ENCODE measurements at places on chromosomes 1 and 21.
A peak's percentile ranks its signal among the peaks of the same experiment; 100 is the strongest.

- no peak for DNase-seq
Observed at GRCh38 chr1:214727274-214727673, 124.3 kb downstream of the CENPF start.

GRCh38 chr21:32921632-32922230 lies 104.0 kb upstream of the OLIG2 start:
- peak; percentile 39 for DNase-seq

GRCh38 chr21:45464309-45464708 lies 59.3 kb downstream of the COL18A1 start:
- DNase-seq = no peak

DNA sequence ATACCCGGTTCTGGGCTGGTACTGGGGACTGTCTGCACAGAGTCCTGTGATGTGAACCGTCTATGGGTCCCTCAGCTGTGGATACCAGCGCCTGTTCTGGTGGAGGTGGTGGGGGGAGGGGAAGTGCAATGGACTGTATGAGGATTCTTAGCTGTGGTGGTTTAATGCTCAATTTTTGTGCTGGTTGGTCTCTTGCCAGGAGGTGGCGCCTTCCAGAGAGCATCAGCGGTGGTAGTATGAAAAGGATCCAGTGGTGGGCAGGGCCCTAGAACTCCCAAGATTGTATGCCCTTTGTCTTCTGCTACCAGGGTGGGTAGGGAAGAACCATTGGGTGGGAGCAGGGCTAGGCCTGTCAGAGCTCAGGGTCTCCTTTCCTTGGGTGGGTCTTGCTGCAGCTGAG lies 89.4 kb upstream of the B3GALT2 start:
- DNase-seq = no peak

- DNase-seq = no peak
Observed at GRCh38 chr1:118563981-118564951, 379.2 kb upstream of the SPAG17 start.

DNA sequence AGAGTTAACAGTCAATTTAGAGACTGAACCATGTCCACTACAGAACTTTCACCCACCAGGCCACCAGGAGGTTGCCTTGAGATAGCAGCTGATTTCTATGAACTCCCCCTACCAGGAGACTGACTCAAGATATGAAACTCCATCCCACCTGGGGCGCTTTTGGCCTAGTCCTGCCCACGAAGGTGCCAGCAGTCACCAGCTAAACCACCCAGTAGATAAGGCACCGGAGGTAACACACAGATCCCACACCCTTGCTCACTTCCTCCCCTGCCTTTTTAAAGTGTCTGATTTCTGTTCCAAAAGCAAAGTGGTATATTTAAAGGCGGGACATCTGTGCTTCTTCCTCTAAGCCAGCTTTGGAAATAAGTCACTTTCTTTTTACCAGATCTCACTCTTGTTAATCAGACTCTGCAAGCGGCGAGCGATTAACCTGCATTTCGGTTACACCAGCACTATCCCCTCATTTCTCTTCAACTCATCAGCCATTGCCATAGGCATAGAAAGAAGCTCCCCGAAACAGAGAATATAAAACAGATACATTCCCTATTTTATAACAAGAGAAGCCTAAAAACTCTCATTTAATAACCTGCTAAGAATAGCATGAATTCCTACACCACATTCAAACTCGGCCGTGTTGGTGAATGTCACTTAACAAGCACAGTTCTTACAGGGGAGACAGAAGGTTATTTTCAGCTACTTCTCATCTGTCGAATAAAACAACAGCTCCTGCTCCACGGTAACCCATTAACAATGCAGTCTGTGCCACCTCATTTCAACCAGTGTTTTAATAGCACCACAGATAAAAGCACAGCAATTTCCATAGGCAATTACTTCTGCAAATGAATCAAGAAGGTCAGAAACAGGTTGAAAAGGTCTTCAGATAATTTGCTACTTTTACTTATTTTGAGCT lies 318.1 kb downstream of the KCNH1 start:
- no peak for DNase-seq

- DNase-seq = no peak
Observed at GRCh38 chr1:68111519-68112436, 61.4 kb upstream of the DIRAS3 start.

DNA sequence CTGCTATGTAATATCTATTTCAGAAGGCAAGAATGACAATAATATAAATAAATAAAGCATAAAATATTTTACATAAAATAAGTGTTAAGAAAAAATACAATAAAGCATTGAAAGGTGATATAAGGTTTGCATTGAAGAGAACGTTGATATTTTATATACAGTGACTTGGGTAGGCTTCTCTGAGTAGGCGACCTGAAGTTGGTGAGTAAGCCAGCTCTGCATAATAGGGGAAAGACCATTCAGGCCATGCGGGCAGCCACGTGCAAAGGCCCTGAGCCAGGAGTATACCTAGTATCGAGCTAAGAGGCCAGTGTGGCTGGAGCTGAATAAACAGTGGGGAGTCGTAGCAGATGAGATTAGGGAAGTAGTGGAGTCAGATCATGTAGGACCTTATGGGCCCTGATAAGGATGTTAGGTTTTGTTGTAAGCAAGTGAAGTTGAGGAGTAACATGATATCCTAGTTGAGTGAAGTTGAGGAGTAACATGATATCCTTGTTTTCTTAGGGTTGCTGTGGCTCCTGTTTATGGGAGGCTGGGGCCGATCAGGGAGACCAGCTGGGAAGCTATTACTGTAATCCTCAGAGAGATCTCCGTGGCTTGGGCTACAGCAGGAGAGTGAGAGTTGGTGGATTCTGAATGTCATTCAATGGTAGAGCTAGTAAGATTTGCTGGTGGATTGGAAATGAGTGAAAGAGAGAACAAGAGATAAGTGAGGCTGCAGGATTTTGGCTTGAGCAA lies 22.0 kb downstream of the KCNK1 start:
- DNase-seq = no peak

- no peak for DNase-seq
Observed at GRCh38 chr1:217274927-217275654, 355.8 kb downstream of the GPATCH2 start.

GRCh38 chr1:70840260-70840953 lies 207.2 kb downstream of the PTGER3 start:
- no peak for DNase-seq

DNA sequence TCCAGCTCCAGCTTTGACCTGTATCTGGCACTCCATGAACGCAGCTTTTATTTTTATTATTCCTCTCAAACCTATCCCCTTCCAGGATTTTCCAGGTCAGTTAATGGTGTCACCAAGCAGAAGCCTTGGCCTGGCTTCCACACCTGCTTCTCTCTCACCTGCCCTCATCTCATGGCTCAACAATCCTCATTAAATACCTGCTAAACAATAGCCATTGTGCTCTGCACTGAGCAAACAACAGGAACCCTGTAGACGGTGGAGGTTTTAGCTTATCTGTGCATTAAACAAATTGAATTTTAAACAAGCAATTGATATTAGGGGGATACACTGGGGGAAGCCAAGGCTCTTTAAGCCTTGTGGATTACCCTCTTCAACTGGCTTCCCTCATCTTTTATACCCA lies 15.3 kb downstream of the PYCR2 start:
- DNase-seq = no peak

GRCh38 chr1:89735479-89735878 lies 85.4 kb upstream of the LRRC8D start:
- DNase-seq = no peak

DNA sequence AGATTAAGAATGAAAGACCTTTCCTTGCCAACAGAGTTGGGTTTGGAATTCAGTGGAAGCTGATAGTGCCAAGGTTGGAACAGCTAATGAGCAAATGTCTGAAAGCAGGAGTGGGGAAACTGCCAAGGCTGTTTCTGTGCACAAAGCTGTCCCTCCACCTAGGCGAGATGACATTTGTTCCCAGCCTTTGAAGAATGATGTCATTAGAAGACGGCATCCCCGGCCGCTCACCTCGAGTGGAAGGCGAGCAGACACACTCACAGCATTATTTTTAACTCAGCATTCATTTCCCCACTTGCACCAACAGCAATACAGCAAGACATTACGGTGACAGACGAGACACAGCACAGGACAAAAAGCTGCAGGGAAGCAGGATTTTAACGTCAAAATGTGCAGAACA lies 463.9 kb downstream of the PCP4 start:
- no peak for DNase-seq

- DNase-seq = no peak
Observed at GRCh38 chr1:230084408-230085177, 17.6 kb downstream of the GALNT2 start.

GRCh38 chr1:215631489-215631888 lies 64.4 kb downstream of the KCTD3 start:
- DNase-seq = no peak

DNA sequence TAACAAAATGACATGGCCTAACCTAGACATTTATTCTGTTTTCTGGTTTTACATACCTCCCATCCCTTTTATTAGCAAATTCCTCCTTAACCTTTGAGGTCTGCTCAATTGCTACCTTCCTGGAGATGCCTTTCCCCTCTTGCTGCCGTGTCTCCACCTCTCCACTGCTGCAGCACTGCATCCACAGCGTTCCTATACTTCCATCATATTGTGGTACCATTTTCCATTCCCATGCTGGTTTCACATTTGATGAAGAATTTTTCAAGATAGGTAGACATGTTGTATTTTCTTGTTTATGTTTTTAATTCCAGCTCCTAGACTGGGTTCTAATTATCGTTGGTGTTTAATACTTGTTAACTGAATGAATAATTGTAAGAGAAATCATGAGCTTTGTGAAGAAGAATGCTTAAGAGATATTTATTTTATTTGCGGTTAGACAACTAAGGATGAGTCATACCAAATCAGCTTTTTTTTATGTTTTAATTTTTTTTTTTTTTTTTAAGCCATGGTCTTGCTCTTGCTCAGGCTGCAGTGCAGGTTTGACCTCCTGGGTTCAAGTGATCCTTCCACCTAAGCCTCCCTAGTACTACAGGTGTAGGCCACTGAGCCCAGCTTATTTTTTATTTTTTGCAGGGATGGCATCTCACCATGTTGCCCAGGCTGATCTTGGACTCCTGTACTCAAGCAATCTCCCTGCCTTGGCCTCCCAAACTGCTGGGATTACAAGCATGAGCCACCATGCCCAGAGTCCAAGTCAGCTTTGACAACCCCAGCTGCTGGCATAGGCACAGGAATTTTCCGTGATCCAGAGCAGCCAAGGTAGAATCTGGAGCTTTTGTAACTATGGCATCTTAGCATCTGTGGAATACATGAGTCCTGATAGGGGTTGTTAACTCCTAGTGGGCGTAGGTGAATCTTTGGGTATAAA lies 44.0 kb downstream of the ATP6V1G3 start:
- DNase-seq = no peak

DNA sequence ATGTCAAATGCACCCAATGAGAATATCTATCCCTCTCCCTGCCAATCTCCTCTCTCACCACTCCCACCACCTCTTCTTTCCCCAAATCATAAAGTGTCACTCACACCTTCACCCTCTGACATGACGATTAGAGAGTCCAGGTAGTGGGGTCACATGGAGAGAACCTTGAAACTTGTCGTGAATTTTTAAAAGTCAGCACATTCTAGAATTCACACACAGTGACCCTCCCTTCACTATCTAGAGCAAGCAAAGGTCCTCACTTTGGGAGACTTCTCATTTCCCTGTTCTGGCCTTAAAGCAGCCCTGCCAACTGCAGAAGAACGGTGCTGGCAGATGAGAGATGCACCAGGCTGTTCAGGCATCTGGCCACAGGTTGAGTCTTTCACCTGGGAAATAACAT lies 61.9 kb downstream of the CD34 start:
- DNase-seq = no peak

DNA sequence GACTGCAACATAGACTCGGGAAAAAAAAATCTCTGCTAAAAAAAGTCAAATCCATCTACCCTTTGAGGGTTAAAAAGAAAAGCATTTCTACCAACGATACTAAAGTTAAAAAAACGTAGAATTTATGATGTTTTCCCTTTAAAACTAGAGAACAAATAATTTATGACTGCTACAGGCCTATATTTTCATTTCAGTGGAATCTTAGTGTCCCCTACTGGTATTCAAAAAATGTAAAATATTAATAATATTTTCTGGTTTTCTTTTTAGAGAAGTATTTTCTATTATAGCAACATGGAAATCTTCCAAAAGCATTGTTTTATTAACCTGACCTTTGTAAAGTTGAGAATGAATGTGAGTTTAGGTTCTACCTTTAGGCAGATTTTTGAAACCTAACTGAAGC lies 1582.2 kb downstream of the MRPL39 start:
- DNase-seq = no peak

DNA sequence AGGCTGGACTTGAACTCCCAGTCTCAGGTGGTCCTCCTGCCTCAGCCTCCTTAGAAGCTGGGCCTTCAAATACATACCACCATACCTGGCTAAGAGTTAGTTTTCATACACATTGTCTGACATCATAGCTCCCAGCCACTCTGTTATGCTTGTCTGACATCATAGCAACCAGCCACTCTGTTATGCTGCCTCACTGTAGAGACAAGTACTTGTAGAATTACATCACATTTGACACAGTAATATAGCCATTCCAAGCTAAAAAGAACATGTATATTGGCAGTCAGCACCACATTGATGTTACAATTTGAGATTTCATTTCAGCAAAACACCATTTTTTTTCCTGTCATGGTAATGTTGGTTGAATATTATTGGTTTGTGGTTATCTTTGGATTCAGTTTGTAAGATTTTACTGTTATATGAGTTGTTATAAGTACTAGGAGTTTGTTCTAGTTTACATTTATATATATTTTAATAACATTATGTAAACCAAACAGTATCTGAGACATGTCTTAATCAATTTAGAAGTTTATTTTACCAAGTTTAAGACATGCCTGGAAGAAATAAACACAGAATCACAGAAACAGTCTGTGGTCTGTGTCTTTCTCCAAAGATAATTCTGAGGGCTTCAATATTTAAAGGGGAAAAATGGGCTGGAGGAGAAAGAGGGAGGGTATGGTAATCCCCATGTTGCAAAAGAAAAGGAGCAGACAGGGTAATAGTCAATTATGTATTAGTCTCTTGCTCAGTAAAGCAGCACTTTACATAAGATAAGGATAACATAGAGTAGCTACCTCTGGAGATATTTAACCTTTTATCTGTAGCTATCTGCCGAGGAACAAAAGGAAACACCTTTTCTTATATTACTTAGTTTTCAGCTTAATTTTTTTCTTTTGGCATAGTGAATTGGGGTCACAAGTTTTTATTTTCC lies 43.0 kb downstream of the XPR1 start:
- no peak for DNase-seq

- no peak for DNase-seq
Observed at GRCh38 chr21:35824136-35824535, 236.2 kb downstream of the SETD4 start.

DNA sequence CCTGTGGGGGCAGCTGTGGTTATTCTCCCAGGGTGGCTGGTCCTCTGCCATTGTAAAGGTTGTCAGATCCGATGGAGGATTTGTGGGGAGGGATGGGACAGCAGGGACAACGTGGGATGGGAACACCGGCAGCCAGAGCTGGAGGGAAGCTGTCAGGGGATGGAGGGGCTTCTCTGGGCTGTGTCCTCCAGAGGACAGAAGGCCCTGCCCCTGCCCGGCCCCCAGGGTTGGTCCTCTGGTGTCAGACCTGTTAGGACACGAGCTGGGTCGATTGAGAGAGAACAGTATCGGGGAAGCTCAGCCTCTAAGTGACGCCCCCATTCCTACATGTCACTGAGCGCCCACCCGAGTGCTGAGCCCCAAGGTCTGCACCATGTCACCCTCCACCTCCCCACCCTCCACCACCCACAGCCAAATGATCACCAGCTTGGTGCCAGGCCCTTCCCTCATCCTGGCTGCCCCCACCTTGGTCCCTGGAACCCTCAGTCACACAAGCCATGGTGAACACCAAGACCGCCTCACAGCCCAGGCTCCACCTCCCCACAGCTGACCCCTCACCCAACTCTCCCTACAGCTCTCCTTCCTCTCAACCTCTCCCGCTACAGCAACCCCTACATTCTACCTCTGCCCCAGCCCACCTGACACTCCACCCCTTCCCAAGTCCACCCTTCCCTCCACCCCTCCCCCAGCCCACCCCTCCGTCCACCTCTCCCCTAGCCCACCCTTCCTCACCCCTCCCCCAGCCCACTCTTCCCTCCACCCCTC lies 244.4 kb downstream of the MATN1 start:
- DNase-seq = no peak

Data from CD4-positive, alpha-beta T cell treated with Interleukin-15 for 4 hours (primary cell).